ENCODE measurements at places on chromosomes 7 and 10.

DNA sequence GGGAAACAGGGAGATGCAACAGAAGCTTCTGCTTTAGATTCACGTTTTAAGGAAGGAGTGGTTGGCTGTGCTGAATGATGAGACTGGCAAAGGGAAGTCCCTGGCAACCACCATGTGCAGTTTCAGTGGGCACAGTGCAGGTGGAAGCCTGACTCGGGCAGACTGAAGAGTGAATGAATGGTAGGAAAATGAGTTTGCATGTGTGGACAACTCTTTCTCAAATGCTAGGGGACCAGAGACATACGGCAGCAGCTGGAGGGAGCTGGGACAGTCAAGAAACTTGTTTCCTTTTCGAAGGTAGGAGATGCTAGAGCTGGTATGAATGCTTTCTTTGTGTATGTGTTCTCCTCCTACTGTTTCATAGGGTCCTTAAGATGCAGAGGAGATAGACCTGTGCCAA is 29.0 kb downstream of the PODXL start:
- DNase-seq: no peak

DNA sequence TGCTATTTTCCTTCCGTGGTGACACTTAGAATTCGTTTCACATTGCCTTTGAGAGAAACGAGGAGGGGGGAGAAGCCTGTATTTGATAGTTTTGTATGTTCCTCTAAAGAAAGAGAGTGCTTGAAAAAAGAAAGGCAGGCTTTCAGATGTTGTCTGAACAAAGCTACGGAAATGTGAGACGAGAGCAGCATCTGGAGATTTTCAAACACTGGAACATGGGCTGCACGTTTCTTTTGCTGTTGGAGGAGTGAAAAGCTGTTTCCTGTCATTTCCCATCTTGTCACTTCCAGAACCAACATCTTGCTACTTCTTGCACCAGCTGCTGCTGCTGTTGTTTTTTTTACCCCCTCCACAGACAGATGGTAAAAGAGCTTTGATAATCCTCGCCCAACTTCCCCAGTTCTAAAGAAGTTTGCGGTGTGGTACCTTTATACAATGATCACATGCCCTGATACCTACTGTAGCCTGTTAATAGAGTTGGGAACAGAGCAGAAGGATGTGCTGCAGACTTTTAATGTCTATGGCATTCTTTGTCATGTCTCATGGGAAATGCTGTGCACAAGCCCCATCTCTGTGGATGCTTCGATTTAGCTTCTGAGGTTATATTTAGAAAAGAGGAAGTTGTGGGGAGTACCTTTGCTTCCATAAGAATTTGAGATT is 408.1 kb downstream of the AUTS2 start:
- no peak for DNase-seq

DNA sequence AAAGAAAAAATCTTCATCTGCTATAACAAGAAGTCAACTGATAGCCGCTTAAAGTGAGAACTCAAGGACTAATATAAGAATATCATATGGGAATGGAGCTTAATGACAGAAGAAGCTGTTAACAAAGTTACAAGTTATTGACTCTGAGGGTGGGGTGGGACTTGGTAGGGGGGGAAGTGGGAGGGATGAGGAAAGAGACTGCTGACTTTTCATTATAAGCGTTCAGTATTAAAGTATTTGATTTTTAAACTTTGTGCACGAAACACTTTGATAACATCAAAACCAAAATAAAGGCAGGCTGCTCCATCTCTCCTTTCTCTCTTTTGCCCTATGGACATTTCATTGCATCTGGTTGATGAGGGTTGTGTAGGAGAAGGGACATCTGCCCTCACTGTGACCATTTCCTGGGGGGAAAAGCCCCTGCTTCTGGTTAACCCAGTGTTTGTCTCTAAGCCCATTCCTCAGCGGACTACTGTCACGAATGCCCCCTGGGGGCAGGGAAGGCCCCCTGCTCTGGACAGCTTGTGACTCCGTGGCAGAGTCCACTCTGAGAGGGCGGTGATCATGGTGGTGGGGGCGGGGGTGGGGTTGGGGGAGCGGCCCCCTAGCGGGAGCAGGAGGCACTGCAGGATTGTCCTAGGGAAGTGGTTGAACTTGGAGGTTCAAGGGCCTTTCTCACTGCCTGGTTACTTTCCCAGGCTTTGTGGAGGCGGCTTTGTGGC is 17.4 kb downstream of the SLC13A4 start:
- no peak for DNase-seq

- no peak for DNase-seq
These were observed 526 bp downstream of the ZNF248 start for GRCh38 chr10:37856881-37857286.

GRCh38 chr7:122543891-122544290 is 155.0 kb downstream of the RNF133 start:
- DNase-seq: no peak

DNA sequence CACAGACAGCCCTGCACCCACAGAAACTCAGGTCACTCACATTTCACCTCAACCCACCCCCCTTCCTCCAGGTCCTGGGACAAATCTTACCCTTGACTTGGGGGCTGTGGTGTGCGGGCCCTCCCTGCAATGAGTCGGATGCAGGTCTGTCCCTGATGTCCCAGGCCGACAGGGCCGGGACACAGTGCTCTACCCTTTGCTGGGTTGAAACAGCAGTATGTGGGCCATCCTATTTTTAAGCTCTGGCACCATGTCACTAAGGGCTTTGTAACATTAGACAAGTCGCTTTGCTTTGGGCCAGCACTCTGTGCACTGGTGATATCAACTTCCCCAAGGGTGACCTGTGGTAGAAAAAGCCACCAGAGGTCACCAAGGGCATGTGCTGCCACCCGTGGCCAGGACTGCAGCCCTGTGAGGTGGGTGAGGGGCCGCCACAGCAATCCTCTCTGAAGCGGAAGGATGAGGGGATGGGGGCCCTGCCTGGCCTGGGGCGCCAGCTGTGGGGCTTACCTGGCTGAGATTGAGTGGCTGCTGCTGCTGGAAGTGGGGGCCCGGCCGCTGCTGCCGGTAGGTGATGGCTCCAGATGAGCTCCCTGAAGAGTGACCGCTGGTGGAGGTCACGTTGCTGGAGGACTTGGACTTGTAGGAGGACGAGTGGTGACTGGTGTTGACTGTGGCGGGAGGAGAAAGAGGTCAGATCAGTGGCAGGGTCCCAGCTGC is 51.3 kb downstream of the CLEC2L start:
- no peak for DNase-seq

DNA sequence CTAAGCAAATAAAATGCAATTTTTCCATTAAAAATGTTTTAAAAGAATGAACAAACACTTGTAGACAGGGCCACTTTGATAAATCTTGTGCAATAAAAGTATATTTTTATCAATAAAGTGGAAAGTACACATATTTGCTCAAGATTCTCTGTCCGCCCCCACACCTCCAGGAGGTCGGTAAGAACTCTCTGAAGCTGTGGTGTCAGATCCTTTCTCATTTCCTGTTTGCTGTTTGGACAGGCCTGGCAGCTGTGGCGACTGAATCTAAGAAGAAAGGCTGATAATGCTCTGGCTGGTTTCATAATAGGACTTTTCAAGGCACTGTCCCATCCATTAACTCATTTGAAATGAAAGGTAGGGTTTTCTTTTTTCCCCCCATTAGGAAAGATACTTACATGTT is 15.3 kb upstream of the ASB4 start:
- DNase-seq: no peak

DNA sequence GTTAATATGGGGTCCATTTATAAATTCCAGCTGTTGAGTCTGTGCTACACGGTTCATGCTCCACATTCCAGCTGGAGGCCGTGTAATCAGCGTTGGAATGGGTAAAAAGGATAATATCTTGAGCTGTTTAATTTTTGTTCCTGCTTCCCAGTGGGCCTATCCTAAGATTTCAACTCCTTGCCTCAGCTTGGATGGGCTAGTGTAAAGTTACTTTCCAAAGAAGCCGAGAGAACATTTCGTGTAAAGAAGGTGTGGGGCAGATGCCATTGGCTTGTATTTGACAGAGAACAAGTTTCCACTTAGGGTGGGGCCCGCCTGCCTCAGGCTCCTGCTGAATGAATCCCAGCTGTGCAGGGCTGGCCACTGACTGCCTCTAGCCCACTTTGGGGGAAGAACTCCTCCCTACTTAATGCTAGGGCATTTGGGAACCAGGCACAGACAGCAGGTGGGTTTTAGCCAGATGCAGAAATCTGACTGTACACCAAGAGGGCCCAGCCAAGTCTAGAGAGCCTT is 125.9 kb upstream of the LYZL2 start:
- no peak for DNase-seq

DNA sequence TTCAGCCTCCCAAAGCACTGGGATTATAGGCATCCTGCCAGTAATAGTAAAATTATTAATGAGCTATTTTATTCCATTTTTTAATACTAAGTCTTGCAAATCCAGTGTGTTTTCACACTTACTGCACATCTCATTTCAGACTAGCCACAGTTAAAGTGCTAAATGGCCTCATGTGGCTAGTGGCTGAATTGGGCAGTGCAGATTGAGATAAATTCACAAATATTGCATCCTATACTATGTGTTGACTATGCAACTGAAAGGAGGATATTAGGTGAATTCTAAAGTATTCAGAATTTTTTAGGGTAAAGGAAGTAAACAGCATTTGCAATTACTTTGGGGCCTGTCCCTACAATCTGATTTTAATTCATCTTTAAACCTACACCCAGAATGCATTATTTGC is 10.2 kb downstream of the APBB1IP start:
- DNase-seq: no peak

DNA sequence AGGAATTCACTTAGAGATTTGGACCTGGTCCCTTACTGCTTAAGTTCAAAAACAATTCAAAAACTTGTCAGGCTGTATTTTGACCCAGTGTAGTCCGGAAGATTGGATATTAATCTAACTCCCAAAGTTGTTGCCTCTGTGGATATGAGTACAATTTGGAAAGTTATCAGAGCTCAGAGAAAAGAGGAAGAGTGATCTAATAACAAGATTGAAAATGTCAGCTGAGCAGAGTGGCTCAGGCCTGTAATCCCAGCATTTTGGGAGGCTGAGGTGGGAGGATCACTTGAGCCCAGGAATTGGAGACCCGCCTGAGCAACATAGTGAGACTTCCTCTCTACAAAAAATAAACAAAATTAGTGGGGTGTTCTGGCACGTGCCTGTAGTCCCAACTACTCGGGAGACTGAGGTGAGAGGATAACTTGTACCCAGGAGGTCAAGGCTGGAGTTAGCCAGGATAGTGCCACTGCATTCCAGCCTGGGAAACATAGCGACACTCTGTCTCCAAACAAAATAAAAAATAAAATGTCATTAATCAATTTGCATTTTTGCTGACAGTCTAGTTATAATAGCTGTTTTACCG is 3.2 kb upstream of the ASCC1 start:
- DNase-seq: no peak

DNA sequence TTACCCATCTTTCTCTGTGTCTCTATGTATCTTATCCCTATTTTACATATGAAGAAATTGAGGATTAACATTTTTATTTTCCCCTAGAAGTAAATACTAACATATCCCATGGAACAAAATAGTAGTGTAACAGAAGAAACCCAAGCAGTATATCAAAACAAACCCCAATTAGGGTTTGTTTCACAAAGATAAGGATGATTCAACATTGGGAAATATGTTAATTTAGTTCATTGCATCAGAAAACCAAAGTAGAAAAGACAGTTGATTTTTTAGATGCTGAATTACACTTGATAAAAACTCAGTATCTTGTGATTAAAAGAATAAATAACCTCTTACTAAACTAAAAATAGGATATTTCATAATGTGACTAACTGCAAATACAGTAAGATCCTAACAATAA is 87.8 kb downstream of the GLCCI1 start:
- no peak for DNase-seq

DNA sequence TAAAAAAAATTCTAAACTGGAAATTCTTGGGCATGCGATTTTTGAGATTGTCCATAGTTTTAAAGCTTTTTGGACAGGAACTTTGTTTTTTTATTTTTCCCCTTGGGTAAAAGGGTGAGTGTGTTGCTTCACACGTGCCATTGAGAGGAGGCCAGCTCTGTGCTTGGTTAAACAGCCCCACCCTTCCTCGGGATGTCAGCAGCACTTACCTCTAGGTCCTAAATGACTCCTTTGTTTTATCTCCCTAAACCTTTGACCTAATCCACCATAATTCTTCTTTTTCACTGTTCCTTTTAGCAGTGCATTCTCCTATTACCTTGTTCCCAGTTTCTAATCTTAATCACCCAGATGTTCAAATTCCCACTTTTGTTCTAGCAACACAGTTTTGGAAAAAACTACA is 83.5 kb downstream of the SEMA3D start:
- no peak for DNase-seq

GRCh38 chr7:137984181-137985041 is 17.5 kb downstream of the CREB3L2 start:
- no peak for DNase-seq

DNA sequence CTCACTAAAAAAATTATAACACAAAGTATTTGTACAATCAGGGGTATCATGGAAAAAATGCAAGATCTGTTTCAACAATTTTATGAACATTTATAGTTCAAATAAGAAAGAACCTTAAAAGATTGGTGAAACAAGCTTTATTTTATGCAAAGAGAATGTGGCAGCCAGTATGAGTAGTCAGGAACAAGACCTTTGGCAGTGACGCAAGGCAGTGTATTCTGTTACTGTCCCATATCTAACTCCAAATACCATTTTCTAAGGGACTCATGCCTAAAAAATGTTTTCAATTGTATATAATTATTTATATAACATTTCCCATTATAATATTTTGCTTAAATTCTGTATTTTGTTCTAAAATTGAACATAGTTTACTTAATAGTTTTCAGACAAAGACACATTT is 19.1 kb upstream of the FAM53B start:
- DNase-seq: no peak

DNA sequence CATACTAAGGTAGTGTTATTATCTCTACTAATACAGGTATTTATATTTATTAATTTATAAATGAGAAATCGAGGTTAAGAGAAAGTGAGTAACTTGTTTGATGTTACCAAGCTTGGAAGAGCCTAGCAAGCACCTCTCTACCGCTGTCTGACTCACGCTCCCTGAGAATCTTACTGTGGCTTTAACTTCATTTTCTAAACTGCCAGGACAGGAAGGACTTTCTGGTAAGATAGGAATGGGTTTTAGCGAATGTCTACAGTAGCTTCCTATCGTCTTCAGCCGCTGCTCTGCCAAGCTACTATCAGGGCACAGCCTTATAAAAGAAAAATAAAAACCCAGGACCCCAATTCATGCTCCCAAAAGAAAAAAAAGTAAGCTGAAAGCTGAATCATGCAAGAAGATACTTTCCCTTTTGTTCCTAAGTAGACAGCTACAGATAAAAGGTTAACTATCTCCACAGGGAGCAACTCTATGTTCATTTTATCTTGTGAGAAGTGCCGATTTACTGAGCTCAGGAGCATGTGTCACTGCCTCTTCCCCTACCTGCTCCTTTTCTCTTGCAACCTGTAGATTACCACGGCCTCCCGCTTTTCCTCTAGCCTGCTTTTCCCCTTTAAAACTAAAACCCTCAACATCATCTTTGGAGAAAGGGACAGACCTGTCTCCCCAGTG is 60.2 kb downstream of the THNSL1 start:
- no peak for DNase-seq

DNA sequence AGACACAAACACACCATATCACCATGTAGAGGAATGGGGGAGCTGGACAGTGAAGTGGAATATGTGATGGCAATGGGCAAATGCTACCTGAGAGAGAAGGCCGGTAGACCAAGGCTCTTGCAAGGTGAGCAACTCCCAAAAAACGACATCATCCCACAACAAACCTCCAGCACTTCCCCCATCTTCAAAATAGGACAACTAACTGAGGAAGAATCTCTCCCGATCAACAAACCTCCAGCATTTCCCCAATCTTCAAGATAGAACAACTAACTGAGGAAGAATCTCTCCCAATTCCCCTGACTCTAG is 387.2 kb downstream of the PARD3 start:
- DNase-seq: no peak
